KBM-7 (cell line): ENCODE measurements at places on chromosomes 4 and X.

DNA sequence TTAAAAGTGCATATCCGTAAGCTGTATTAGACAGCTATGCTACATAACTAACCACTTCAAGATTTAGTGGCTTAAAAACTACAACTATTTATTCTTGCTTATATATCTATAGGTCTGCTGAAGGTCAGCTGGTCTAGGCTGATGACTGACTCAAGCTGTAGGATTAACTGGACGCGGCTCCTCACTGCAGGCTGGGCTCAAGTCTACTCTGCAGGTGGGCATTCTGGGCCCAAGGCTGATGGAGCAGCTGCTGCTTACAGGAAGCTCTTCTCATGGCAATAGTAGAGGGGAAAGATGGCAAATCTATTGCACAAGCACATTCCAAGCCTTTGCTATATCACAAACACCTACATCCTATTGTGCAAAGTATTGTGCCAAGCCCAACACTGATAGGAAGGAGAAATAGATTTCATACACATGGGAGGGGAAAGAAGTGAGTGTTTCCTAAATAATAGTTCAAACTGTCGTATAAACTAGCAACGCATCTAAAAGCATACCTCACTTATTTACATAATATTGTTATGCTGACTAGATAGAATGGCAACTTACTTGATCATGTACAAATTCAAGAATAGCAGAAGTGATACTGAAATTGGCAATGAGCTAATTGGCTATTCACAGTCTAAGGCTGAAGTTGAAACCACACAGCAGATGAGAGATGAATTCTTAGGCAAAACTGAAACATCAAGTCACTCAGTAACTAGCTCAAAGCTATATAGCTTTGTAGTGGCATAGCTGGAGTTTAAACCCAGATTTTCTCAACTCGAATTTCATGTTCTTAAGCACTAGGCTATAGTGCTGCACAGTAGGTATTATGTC, 263.8 kb downstream of the NKX6-1 start:
- no peak for DNase-seq

DNA sequence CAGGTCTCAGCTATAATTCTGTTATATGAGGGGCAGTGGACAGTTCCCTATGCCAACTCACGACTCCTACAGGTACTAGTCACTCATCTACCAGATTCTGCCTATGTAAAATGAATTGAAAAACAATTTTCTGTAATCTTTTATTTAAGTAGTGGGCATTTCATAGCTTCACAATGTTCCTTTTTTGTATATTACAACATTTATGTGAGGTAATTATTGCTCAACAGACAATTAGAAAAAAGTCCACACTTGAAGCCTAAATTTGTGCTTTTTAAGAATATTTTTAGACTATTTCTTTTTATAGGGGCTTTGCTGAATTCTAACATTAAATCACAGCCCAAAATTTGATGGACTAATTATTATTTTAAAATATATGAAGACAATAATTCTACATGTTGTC, 20.4 kb downstream of the EREG start:
- DNase-seq: no peak

DNA sequence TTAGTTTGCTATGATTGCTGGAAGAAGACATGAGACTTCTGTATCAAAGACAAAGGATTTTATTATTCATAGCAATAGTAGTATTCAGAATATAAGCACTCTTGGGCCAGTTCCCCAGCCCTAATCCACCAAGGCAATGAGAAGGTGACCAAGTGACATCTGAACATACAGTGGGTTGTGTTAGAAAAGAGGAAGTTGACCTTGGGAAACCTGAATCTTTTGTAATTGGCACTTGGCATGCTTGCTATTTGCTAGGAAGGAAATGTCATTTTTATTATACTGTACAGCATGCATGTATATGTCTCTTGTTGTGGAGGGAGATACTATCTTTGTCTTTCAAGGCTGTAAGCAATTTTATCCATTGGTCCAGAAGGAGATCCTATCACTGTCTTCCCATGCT, 216.1 kb upstream of the FAT1 start:
- peak; percentile 93 for DNase-seq

GRCh38 chr4:76494243-76494642, 59.2 kb downstream of the SHROOM3 start:
- no peak for DNase-seq

DNA sequence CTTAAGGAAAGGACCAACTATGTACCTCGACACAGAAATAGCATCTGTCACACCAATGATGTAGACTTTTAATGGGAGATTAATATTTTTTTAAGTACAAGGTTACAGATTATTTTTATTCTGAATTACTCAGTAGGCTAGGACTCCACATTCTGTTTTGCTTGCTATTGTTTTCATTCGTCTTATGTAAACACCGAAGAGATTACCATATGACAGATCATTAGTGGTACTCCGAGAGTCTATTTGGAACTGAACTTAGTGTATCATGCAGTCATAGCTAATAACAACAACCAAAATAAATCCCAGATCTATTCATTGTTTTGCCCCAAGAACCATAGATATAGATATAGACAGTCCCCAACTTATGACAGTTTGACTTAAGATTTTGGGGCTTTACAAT, 139.7 kb upstream of the SPRY1 start:
- no peak for DNase-seq

GRCh38 chr4:188110741-188111471, 1.5 kb upstream of the TRIML2 start:
- DNase-seq: no peak

GRCh38 chr4:76300012-76300411, 6.5 kb upstream of the STBD1 start:
- peak; percentile 70 for DNase-seq

DNA sequence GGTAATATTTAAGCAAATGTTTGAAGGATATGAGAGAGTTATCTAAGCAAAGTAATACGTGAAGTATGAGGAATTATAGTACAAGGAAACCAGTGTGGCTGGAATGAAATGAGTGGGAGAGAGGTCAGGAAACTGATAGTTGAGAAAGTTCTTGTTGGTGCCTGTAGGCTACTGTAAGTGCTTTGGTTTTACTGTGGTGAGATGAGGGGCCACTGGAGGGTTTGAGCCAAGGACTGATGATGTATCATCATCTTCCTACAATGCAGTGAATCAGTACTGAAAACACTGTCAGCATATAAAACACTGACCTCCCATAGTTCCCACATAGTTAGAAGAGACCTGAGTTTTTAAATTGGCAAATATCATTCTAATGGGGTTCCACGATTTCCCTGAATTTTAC, 367.5 kb upstream of the CTSO start:
- no peak for DNase-seq

DNA sequence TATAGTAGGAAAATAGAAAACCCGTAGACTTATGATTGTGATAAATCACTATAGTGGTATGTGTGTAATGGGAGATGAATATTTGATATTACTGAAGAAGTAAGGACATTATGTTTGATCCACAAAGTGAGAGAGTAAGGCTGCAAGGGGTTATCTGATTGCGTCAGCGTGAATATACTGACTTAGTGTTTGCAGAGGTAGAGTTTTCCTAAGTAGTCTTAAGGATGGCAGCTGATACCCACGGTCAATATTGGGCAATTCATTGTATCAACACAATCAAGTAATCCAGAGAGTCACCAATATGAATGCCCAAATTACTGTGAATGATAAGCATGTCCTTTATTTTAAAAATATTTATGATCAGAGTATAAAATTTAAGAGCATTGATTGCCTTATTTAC, 83.7 kb downstream of the SPOCK3 start:
- no peak for DNase-seq

GRCh38 chr4:56219447-56219846, 167.8 kb downstream of the AASDH start:
- no peak for DNase-seq

DNA sequence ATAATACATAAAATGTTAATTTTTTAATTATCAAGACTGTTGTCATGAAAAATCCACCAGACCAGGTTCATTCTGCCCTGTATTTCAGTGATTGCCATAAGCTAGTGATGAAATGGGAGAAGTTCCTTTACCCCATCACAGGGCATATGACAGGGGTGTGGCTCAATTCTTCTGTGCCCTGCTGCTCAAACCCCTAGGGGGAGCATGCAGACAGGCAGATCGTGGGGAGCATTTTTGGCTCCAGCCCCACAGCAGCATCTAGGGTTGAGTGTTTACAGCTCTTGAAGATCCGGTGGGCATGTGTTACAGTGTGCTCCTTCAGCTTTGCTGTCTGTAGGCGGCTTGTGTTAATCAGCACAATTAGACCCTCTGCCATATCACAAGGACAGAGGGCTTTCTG, 700.7 kb downstream of the PCDH18 start:
- no peak for DNase-seq

GRCh38 chrX:103523605-103524004, 4.3 kb upstream of the RAB40A start:
- DNase-seq: no peak

DNA sequence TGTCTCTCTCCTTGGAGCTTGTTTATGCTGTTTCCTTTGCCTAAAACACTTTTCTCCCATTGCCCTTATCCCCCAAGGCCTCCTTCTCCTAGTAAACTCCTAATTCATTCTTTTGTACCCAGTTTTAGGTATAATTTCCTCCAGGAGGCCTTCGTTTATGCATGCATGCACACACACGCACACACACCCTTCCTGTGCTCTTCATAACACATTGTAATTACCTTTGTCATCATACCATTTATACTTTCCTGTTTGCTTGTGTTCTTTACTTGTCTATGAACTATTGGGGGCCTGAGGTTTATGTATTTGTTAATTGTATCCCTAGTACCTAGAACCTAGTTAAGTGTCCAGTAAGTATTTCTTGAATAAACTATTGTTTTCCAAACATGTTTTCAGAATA, 45.5 kb downstream of the XIAP start:
- DNase-seq: no peak
